ENCODE measurements at places on chromosomes 1 and 21.
A peak's percentile ranks its signal among the peaks of the same experiment; 100 is the strongest.

GRCh38 chr1:9929431-9930385 is 13.5 kb downstream of the LZIC start:
- DNase-seq, result no peak

- DNase-seq, result no peak
These were observed 27.4 kb downstream of the QSOX1 start for GRCh38 chr1:180181996-180182642.

- no peak for DNase-seq
These were observed 329.4 kb downstream of the KCNT2 start for GRCh38 chr1:196278816-196279215.

DNA sequence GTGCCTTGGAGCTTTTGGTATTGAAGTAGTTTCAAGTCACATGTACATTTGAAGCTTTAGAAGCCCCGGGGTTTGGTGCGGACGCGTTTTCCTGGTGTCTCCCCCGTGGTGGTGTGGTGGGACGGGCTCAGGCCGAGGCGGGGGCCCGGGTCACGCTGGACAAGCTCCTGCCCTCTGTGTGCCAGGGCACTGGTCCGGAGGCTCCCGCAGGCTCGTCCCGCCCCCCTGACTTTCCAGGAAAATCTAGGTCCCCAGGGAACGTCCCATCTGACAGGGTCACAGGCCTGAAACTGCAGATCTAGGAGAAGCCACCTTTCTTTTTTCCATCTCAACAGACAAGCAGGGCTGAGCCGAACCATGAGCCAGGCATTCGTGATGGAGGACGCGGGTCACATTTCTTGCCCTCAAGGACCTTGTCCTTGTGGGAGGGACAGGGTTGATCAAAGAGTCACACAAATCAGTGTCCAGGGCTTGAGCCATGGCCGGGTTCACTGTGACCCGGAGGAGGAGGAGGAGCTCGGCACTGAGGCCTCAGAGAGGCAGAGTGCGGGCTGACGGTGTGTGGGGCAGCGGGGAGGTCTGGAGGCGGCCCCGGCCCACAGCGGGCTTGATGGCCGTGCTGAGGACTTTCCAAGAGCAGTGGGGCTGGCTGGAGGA is 1.6 kb downstream of the DMRTB1 start:
- no peak for DNase-seq

DNA sequence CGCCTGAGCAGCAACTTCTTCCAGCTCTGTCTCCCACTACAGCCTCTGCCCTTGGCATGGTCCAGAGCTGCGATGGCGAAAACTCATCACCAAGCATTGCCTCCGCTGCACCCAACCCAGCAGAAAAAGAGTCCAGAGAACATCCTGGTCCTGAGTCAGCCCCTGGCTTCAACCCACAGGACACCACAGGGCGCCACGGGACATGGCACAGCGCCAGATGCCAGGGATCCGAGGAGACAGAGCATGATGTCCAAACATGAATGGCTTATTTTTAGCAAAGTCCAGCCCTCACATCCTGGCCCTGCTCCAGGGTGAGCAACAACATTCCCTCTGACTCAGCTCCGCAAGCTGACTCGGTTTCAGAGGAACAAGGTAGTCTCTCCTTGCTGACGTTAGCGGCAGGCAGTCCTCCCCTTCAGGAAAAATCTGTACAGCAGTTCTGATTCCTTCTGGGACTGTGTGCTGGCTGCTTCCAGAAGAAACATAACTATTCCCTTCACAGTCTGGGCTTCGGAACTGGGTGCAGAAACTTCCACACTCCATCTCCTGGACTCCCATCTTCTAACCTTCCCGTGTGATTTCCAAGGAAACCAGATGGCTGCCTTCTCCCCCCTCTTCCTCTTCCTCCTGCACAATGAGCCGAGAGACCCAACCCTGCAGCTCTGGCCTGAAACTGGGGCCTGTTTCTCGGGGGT is 131.3 kb downstream of the TOMM20 start:
- DNase-seq, result peak; percentile 100
